IMR-90 (cell line): ENCODE measurements at places on chromosomes 4 and X. TPM values are rescaled to one million over a fixed set of nuclear protein-coding genes. Genes with fewer than 3 reads are reported as not detected.
A peak's percentile ranks its signal among the peaks of the same experiment; 100 is the strongest.

DNA sequence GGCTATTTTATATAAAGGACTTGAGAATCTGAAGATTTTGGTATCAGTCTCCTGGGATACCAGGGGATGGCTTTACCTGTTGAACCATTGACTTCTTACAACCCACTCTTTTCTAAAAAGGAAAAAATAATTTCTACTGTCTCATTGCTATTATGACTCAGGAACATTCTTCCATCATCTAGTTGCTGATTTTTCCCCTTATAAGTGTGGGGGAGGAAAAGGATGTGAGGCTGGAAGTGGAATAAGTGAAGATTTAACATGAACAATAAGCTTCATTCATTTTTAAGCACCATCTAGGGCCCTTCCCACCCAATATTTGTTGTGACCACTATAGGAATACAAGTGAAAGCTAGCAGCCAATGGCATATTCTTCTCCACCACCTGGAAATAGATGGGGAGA, 10.6 kb upstream of the MND1 start:
- peak; percentile 36 for DNase-seq
- H3K27me3 ChIP-seq = no peaks in the 10 kb centered on the region
- peaks cover 2% of the 10 kb centered on the region; the same call in 1 of the 2 replicates for H3K4me1 ChIP-seq

GRCh38 chr4:110620691-110621327, 2.1 kb downstream of the PITX2 start:
- 0 out of 2 replicates have a peak overlapping the region, but pooled peaks have one; percentile 47 for H3K4me3 ChIP-seq
- peaks cover 72% of the 10 kb centered on the region for H3K27me3 ChIP-seq
- H3K4me1 ChIP-seq = no peaks in the 10 kb centered on the region
- H3K36me3 ChIP-seq = no peaks in the 10 kb centered on the region

- H3K27ac ChIP-seq = no peak overlapping the region
- peak; percentile 90 for DNase-seq
- no peaks in the 10 kb centered on the region for H3K36me3 ChIP-seq
- H3K27me3 ChIP-seq = no peaks in the 10 kb centered on the region
Observed at GRCh38 chr4:39732728-39733127, 34.8 kb downstream of the UBE2K start.

GRCh38 chr4:95640311-95640710, 91.5 kb upstream of the UNC5C start:
- no peak overlapping the region for H3K4me3 ChIP-seq
- H3K27ac ChIP-seq = no peak overlapping the region
- H3K27me3 ChIP-seq = no peaks in the 10 kb centered on the region

GRCh38 chr4:149120331-149121022, 678.3 kb upstream of the NR3C2 start:
- H3K4me3 ChIP-seq = no peak overlapping the region
- DNase-seq = peak; percentile 28
- H3K27ac ChIP-seq = no peak overlapping the region
- H3K27me3 ChIP-seq = no peaks in the 10 kb centered on the region

DNA sequence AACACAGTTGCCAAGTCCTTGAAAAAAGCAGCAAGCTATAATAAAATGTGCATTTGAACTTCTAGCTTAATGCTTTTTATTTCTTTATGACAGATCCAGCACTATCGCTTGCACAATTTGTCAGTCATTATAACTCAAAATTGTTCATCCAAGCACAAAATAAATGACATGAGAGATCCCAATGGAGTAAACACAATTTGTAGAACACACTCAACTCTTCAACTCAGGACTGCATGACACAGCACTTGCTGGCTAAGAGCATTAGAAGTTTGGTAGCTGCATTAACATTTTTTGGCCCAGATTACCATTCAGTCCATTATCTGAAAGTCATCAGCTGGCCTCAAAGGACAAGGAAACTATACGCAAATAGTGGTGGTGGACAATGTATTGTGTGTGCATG, 530.1 kb downstream of the INPP4B start:
- H3K4me1 ChIP-seq = no peaks in the 10 kb centered on the region
- DNase-seq = no peak
- peaks cover 4% of the 10 kb centered on the region; the same call in 1 of the 2 replicates for H3K36me3 ChIP-seq
- no peak overlapping the region for H3K4me3 ChIP-seq

Gene ARHGEF38
- not detected in 2 replicates for total RNA-seq

Gene GNRHR
- total RNA-seq = not detected in 2 replicates
